Uterus (tissue), 4 donors: ENCODE measurements at places on chromosomes 3 and 15. TPM values are rescaled to one million over a fixed set of nuclear protein-coding genes. Genes with fewer than 3 reads are reported as not detected.
A peak's percentile ranks its signal among the peaks of the same experiment; 100 is the strongest.

DNA sequence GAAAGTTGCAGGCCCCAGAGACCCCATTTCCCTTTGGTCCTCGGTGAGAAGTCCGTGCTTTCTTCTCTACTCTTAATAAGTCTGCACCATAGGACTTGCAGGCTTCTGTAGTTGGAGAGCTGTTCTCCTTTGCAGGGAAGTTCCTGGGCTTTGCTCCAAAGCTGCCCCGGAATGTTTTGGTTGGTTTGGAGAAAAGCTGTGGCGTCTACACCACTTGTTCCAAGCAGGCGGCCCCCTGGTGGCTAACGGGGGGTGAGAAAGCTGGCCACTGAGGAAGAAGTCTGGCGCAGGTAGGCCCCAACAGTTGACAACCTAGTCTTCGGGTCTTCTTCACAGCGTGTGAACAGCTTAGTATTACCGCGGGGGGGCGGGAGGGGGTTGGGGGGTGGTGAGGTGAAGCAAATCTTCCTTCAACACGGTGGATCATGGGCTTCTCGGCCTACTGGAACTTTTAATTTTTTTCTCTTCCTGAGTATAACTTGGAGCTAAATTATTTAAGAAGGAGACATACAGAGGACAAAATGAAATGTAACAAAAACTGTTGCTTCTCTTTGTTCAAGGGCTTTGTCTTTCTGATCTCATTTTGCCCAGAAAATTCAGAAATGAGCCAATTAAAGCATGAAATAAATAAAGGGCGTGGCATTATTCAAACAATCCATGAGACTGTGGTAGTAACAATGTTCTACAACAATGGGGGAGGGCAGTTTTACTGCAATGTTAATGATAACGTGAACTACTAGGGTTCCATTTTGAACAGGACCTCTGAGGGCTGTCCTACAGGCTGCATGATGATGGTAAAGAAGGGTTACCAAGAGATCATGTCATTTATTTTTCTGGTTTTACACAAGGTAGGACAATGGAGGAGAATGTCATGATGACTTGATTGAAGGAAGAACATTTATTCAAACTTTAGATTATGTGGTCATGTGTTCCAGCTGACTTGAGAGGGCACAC, 2.2 kb upstream of the THRB start:
- peak; percentile 71 for DNase-seq

- DNase-seq, result no peak
Observed at GRCh38 chr15:80669663-80670273, 25.3 kb upstream of the ABHD17C start.

GRCh38 chr3:71185733-71186455, 397.6 kb downstream of the FOXP1 start:
- DNase-seq, result no peak

DNA sequence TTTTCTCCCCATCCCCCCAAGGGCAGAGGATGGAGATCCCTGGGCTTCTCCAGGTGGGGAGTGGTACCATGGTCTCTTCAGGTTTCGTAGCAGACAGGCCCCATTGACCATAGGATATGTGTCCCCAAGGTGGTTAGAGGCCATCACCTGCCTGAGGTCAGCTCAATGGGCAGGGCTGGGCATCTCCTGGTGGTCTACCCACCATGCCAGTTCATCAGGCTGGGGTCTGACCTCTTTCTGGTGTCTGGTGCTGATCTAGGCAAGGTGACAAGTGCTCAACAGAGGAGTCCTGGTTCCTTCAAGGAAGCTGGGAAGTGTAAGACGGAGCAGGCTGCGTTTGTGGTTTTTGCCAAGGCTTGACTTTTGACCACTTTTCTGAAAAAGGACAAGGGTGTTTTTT, 71.4 kb downstream of the SMAD3 start:
- DNase-seq, result no peak

- no peak for DNase-seq
Observed at GRCh38 chr3:119033393-119034255, 1.0 kb downstream of the IGSF11 start.

- no peak for DNase-seq
Observed at GRCh38 chr3:190125436-190126068, 4.9 kb upstream of the P3H2 start.

DNA sequence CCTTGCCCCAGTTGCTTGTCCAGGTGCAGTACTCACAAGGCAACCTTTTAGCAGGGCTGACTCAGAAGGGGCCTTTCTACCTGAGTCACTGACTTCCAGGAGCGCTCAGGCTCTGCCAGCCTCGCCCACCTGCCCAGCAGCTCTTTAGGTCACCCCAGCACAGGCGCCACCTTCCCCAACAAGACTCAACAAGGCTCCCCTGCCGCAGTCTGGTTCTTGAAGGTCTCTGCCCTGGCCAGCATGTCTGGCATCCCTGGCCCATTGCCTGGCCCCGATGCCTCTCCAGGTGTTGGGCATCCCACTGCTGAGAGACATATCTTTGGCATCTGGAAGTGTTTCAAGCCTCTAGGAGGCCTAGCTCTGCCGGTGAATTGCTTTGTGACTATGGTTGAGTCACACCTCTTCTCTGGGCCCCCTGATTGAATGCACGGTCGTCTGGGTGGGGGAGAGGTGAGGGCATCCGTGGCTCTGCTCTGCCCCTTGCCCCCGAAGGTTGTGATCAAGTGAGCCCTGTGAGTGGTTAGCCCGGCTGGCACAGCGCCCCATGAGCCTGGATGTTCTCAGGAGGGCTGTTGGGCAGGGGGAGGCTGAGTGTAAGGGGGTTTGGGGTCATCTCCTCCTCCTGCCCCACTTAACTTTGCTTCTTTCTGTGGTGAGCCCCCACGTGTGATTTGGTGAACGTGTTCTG, 21.6 kb downstream of the SNX33 start:
- DNase-seq, result no peak

DNA sequence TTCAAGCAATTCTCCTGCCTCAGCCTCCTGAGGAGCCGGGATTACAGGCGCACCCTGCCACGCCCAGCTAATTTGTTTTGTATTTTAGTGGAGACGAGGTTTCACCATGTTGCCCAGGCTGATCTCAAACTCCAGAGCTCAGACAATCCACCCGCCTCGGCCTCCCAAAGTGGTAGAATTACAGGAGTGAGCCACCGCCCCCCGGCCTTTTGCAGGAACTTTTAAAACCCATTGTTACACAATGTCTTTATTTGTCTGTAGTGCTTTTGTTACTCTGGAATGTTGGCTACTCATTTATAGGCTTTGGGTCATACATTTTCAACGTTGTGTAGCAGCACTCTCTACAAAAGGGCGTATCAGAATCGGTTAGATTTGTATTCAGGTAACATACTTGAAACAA, 499.1 kb downstream of the ROBO2 start:
- DNase-seq, result no peak

GRCh38 chr3:120349855-120350125, 636 bp upstream of the LRRC58 start:
- no peak for DNase-seq

DNA sequence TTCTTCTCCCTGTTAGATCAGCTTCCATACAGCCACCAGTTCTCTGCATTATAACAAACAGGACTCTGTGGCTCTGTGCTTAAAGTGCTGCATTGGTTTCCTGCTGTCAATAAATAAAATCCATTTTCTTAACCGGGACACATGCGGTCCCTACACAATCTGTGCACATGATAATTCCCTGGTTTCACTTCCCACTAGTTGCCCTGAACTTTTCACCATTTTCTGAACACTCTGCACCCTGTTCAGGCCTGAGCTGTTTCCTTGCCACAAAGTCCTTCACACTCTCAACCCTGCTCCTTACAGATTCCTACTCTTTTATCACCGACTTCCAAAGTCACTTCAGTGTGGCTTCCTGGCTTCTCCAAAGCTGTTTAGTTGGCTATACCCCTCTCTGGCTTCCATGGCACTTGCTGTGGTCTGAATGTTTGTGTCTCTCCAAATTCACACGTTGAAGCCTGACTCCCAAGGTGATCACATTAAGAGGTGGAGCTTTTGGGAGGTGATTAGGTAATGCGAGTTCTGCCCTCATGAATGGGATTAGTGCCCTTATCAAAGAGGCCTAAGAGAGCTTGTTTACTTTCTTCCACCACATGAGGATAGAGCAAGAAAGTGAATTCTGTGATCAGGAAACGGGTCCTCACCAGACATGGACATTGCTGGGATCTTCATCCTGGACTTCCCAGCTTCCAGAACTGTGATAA, 233.4 kb downstream of the CHST2 start:
- no peak for DNase-seq

DNA sequence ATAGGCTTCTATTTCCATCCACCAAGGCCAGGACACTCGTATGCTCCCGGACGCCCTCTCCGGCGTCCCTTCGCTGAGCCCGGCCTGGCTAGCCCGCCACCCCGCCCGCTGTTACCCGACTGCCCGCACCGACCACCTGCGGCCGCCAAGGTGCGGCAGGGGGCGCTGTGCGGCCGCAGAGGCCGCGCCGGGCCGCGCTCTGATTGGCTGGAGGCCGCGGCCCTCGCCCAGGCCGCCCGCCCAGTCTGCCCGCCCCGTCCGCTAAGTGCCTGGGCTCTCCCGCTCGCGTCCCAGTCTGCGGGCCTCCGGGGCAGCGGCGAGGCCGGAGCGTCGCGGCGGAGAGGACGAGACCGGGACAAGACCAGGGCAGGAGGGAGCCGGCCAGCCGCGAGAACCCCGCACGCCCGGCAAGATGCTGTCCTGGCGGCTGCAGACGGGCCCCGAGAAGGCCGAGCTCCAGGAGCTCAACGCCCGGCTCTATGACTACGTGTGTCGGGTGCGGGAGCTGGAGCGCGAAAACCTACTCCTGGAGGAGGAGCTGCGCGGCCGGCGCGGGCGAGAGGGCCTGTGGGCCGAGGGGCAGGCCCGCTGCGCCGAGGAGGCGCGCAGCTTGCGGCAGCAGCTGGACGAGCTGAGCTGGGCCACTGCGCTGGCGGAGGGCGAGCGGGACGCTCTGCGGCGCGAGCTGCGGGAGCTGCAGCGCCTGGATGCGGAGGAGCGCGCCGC, at the start of gene SYNM:
SYNM (plus strand) TSS at position 293 of the 726 bp plus-strand sequence; CDS start at position 413, 120 bp downstream.
- peak; percentile 66 for DNase-seq

ALDH1A3 gene
- total RNA-seq, result 32.9 TPM

PDZRN3 gene
- total RNA-seq, result 92.6 TPM

SOX14 gene
- total RNA-seq, result 0.14 TPM

CLDN16 gene
- total RNA-seq, result not detected

SPTSSB gene
- under 0.01 TPM for total RNA-seq

C2CD4B gene
- 1.2 TPM for total RNA-seq
